ENCODE measurements at places on chromosomes 1 and 21. TPM values are rescaled to one million over a fixed set of nuclear protein-coding genes. Genes with fewer than 3 reads are reported as not detected.

DNA sequence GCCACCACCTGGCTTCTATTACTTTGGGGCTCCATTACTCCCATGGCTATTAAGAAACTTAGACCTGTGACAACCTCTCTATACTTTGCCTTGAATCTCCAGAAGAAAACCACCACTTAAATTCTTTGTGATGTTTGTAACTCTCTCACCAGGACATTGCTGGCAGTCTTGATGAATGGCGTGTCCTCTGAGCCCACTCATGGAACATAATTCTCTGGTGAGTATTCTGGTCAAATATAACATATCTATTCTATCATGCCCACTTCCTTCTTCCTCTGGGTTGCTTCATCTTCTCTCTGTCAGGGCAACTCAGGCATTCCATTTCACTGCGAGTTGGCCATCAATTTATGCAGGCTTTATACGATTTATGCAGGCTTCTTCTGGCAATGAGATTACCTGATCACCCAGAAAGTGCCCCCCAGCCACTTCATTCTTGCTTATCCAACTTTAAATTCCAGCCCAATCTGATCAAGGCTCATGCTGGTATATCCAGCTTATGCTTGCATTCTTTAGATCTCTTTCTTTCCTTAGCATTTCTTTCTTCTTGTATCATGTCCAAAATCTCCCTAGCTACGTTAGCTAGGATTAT is 112.0 kb upstream of the CHRM3 start:
- H3K27ac ChIP-seq = no peak overlapping the region
- DNase-seq = no peak
- H3K4me1 ChIP-seq = no peaks in the 10 kb centered on the region

DNA sequence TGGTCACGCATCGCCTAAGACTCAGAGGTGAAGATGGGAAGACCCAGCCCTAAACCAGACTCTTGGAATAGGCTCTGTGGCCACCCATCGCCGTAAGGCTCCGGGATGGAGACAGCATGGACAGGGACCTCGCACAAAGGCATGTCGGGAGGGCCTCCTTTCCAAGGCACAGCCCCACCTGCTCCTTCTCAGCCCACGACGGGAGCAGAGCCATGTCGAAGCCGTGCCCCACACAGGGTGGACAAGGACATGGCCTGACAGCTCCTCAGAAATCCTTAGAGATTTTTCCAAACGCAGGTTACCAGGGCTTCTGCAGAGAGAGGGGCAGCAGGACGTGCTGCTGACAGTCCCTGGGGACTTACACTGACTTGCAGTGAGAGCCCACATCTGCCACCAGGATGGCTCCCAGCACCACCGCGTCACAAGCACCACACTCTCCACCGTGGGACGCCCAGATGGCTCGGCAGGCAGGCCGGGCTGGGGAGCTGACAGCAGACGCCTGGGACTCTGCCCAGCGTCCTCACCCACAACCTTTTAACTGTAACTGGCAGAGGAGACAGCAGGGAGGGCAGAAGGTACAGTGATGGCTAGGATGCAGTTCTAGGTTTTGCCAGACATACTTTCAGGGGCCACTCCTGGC is 12.0 kb downstream of the SSU72 start:
- peaks cover 3% of the 10 kb centered on the region for H3K36me3 ChIP-seq
- no peaks in the 10 kb centered on the region for H3K27me3 ChIP-seq
- no peak for DNase-seq
- peaks cover 24% of the 10 kb centered on the region for H3K4me1 ChIP-seq

DNA sequence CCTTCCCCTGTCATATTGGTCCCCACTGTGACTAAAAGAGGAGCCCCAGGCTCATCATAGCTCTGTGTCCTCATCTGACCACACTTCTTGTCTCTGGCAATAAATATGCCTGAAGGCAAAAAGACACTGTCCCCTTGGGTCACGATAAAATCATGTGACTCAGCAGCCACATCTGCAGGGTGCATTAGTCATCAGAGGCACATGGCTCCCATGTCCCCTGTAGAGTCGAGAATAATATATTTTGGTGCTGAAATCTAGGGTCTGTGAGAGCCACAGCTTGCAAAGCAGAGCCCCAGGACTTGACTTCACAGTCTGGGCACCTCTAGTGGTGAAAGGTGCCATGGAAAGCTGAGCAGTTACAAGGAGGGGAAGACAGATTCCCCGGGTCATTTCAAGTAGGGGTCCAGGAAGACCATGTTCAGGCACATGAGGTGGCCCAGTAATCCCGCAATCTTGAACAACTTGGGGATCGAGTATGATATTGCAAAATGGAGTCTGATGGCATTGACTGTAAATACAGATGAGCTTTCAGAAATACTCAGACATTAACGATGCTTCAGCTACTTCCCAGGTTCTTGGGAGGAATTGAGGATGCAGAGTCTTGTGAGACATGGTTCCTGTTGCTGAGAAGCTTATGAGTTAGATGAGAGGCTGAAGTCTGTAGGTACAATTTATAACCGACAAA is 68.6 kb downstream of the SLC35F3 start:
- H3K4me1 ChIP-seq = no peaks in the 10 kb centered on the region
- no peak for DNase-seq
- H3K27me3 ChIP-seq = no peaks in the 10 kb centered on the region
- no peak overlapping the region for H3K4me3 ChIP-seq
- H3K27ac ChIP-seq = no peak overlapping the region
- no peaks in the 10 kb centered on the region for H3K36me3 ChIP-seq

DNA sequence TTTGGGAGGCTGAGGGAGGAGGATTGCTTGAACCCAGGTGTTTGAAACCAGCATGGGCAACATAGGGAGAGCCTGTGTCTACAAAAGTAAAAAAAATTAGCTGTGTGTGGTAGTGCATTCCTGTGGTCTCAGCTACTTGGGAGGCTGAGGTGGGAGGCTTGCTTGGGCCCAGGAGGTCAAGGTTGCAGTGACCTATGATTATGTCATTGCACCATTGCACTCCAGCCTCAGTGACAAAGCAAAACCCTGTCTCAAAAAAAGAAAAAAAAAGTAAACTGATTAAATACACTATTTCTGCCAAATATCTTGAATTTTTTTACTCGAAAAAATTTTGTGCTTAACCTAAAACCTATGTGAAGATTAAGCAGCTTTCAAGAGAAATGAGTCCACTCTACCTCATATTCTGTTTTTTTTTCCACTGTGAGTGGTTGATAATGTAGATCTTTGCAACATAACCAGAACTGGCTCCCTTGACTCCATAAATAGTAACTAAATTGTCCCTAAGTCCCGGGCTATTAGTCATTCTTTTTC is 19.4 kb upstream of the ZNF281 start:
- H3K4me3 ChIP-seq = no peak overlapping the region
- H3K36me3 ChIP-seq = no peaks in the 10 kb centered on the region
- no peak overlapping the region for H3K27ac ChIP-seq
- H3K4me1 ChIP-seq = no peaks in the 10 kb centered on the region
- no peaks in the 10 kb centered on the region for H3K27me3 ChIP-seq
- no peak for DNase-seq

GRCh38 chr1:94362466-94363058 is 55.6 kb upstream of the ABCD3 start:
- no peak overlapping the region for H3K4me3 ChIP-seq
- no peaks in the 10 kb centered on the region for H3K27me3 ChIP-seq
- H3K4me1 ChIP-seq = no peaks in the 10 kb centered on the region
- no peak overlapping the region for H3K27ac ChIP-seq
- no peaks in the 10 kb centered on the region for H3K36me3 ChIP-seq

- H3K36me3 ChIP-seq = no peaks in the 10 kb centered on the region
- DNase-seq = no peak
- H3K27me3 ChIP-seq = no peaks in the 10 kb centered on the region
- H3K27ac ChIP-seq = no peak overlapping the region
- H3K4me1 ChIP-seq = no peaks in the 10 kb centered on the region
These were observed 492.4 kb upstream of the NFIA start for GRCh38 chr1:60589916-60590315.

- H3K27me3 ChIP-seq = no peaks in the 10 kb centered on the region
- H3K4me1 ChIP-seq = peaks cover 12% of the 10 kb centered on the region
- H3K36me3 ChIP-seq = no peaks in the 10 kb centered on the region
These were observed 84.3 kb downstream of the CAMTA1 start for GRCh38 chr1:6869545-6869944.

HES3 gene
- total RNA-seq = not detected

LCE1E gene
- not detected for total RNA-seq

Measured in gastrocnemius medialis (tissue), 4 donors.